ENCODE measurements at places on chromosomes 2 and 18.

DNA sequence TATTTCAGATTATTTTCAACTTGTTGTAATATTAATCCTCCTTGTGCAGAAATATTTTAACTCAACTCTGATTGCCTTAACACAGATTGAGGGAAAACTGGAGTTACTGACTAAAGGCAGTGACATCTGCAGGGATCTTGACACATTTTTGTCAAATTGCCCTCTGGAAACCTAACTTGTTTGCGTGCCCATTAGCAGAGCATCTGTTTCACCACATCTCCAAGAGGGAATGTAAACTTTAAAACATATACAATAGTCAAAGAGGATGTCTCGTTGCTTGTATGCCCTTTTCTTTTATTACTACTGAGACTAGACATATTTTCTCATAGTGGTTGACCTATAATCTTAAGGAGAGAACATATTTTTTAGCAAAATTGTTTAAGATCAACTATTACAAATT lies 14.2 kb downstream of the INPP1 start:
- DNase-seq = no peak

DNA sequence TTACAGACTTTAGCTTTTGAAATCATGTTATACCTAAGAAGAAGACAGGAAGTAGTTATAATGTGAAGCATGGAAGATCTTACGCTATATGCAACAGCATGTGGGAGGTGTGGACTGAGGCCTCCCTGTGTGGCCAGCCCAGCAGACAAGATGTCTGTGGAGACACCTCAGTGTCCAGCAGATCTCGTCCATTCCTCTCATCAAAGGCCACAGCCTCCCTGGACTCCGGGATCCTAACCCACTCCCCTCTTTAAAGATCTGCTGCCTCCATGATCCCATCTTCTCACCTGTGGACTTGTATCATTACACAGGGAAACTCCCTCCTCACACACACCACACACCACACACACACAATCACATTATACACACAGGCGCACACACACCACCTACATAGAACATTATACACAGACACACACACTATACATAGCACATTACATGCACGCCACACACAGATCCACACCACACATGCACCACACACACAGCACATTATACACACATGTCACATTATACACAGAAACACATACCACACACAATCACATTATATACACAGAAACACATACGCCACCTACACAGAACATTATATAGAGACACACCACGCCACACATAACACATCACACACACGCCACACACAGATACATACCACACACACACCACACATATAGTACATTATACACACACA lies 89.5 kb downstream of the PXDN start:
- no peak for DNase-seq

GRCh38 chr2:99624677-99625076 lies 134.9 kb upstream of the REV1 start:
- DNase-seq = no peak

GRCh38 chr2:64853894-64854293 lies 135.3 kb upstream of the SLC1A4 start:
- no peak for DNase-seq

DNA sequence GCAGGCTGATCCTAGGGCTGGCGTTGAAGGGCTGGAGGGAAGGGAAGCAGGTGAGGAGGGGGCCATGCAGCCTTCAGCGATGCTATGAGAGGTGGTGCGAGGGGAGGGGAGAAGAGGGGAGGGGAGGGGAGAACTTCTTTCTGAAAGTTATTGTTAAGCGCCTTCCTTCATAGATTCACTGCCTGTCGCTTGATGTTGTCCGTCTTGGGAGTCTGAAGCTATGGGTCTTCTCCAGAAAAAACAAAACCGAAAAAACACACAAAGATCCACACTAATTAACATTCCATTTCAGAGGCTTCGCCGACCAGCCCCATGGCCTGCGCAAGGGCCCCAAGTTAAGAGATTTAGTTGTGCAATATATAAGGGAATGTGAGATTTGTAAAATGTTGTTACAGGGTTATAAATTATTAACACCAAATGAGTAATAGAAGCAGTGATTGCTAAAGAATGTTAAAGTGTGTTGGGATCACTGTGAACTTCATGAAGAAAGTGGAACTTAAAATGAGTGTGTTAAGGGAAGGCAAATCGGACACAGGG lies 758 bp downstream of the CFAP221 start:
- no peak for DNase-seq

GRCh38 chr2:15941871-15942710 lies 1.7 kb downstream of the MYCN start:
- no peak for DNase-seq

GRCh38 chr2:37894601-37895000 lies 30.5 kb upstream of the RMDN2 start:
- no peak for DNase-seq

DNA sequence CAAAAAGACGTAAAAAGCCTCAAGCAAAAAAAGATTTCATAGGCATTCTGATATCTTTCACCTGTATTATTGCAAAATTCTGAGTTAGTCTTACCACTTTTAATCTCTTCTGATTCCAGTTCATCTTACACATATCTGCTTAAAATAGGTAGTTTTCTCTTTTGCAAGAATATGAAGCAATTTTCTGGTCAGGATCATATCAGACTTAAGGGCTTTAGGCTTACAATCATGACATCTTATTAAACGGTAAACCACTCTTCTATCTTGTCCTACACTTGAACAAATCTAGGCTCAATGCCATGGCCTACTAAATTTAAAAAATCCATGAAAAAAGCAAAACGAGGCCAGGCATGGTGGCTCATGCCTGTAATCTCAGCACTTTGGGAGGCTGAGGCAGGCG lies 50.1 kb upstream of the GAREM1 start:
- DNase-seq = no peak

DNA sequence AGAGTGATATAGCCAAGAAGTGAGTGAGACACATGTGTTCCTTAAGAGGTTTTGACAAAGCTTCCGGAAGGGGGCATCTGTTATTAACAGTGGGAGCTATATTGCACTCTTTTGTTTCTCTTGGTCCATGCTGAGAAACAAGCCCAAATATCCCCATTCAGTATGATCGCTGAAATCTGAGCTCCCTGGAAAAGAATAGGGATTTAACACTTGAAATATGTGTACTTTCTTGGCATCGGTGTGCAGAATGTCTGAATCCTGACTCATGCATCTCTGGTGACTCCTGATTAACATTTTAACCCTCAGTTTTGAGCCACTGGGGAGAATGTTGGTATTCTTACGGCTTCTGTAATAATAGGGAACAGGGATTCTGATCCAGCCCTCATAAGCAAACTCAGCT lies 448.1 kb downstream of the TSN start:
- DNase-seq = no peak

- DNase-seq = no peak
Measured at GRCh38 chr2:166365803-166366420, 9.8 kb downstream of the SCN9A start.

DNA sequence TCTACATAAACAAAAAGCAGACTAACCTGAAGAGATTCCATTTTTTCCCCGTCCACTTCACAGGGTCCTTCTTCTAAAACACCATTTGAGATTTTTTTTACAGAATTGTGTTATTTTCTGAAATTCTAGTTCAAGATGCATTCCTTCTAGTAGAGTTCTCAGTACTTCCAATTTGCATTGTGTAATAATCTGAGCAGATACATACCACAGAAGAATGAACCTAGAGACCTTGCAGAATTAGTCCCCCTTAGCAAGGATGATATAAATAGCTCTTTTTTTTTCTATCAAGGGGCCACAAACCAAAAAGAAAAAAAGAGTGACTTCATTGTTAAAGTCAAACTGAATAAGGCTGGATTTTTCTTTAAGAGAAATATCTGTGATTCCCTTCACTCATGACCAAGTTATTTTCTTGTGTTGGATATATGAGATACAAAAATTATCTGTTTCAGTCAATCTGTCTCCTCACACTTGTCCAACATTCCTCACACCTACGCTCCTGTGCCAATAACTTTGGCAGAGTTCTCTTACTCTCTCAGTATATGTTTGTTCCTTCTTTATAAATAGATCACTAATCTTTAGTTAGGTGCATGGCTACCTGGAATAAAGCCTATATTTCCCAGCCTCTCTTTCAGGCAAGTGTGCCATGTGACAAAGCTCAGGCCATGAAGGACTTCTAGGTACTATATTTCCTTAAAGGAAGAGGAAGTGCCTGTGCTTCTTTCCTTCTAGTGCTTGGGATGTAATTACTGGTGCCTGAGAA lies 183.5 kb downstream of the ZNF385B start:
- no peak for DNase-seq

DNA sequence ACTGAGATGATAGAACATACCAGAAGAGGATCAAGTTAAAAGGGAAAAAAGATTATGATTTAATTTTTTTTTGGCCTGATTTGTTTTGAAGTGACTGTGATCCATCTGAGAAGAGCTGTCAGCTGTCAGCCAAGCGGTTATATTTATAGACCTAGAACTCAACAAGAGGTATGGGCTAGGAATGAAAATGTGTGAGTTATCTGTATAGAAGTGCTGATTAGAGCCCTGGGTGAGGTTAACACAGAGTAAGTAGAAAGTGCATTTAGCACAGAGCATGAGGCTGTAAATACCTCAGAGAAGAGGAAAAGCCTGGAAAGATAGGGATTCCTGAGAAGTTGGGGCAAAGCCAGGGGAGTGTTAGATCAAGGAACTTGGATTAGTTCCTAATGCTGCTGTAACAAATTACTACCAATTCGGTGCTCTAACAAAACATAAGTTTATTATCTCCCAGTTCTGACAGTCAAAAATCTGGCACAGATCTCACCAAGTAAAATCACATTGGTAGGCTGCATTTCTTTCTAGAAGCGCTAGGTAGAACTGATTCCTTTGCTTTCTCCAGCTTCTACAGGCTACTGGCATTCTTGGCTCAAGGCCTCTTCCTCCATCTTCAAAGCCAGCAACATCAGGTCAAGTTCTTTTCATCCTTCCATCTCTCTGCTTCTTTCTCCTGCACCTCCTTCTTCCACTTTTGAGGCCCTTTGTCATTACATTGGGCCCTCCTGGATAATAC lies 197.4 kb upstream of the SPHKAP start:
- DNase-seq = no peak

- DNase-seq = no peak
Measured at GRCh38 chr2:68935471-68935870, 17.2 kb downstream of the GKN2 start.

- no peak for DNase-seq
Measured at GRCh38 chr2:121809607-121810006, 54.2 kb downstream of the TSN start.

GRCh38 chr2:128732976-128733431 lies 414.3 kb upstream of the HS6ST1 start:
- DNase-seq = no peak

- DNase-seq = no peak
Measured at GRCh38 chr2:69918401-69918800, 3.5 kb downstream of the MXD1 start.

GRCh38 chr2:237864444-237864931 lies 5.1 kb downstream of the RAMP1 start:
- no peak for DNase-seq

DNA sequence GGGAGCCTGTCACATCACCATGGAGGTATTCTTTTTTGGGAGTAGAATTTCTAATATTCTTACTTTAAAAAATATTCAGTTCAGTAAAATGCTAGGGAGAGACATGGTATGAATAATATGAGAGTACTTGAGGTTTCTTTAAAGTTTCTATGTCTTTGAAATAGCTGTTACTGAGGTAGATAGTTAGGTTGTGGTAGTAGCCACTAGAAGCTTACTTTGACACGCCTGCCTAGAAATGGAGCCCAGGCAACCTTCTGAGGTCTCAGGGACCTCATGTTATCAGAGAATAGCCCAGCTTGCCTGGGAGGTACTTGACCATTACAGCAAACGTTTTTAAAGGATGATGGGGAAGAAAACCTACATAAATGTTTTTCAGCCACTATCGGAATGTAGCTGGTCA lies 131.2 kb downstream of the AGPS start:
- DNase-seq = no peak

- no peak for DNase-seq
Measured at GRCh38 chr2:39902103-39902502, 123.0 kb upstream of the THUMPD2 start.

GRCh38 chr2:195505701-195506100 lies 151.3 kb upstream of the SLC39A10 start:
- DNase-seq = no peak

GRCh38 chr18:47163241-47163640 lies 12.9 kb downstream of the IER3IP1 start:
- DNase-seq = no peak

DNA sequence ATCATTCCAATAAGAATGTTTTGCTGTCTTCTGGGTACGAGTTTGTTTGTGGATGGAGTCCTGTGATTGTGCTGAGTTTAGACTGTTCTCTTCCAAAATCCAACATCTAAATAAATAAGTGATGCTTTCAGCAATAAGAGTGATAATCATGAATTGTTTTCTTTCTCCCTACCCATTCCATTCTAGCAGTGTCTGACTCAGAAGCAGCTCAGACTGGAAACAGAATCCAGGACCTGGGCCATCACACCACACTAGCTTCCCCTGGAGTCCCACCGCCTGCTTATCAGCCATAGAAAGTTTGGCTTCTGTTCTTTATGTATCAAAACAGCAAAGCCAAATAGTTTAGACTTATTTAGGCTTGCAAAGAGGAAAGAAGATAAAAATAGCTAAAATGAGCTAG lies 76.4 kb upstream of the CNGA3 start:
- DNase-seq = no peak

DNA sequence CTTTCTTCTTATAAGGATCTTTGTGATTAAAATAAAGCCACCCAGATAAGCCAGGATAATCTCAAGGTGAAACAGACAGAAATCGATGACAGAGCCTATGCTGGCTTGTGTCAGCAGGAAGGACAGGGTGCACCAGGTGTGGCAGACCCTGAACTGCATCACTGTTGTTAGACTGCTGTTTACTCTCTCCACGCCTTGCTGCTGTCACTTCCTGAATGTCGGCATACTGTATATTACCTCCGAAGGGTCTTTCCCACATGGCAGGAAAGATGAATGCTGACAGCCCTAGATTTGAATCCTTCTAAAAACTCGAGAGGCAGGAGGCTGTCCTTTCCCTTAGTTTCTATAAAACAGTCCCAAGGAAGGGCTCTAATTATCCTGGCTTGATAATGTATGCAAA lies 18.9 kb upstream of the TMEM163 start:
- DNase-seq = no peak

All from immature natural killer cell (primary cell).